ENCODE measurements at places on chromosomes 3 and 15.

DNA sequence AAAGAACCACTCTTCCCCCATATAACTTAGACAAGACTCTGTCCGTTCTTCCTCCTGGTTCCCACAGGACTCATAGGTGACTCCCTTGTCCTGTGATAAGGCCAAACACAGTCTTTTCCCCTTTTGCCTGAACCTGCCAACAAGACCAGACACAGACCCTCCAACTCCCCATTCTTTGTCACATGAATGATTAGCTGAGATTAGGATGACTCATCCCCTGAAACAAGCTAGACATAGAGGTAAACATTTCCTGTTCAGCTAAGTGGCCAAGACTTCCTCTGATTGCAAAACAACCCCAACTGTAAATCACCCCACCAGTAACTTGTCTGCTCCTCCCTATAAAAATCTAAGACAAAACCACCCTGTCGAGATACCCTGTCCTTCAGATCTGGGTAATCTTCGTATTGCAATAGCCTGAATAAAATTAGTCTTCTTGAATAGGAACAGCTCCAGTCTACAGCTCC lies 11.4 kb upstream of the HTR3E start:
- DNase-seq = no peak

GRCh38 chr15:26773067-26773877 lies 406 bp upstream of the GABRB3 start:
- peak; percentile 4 for DNase-seq

DNA sequence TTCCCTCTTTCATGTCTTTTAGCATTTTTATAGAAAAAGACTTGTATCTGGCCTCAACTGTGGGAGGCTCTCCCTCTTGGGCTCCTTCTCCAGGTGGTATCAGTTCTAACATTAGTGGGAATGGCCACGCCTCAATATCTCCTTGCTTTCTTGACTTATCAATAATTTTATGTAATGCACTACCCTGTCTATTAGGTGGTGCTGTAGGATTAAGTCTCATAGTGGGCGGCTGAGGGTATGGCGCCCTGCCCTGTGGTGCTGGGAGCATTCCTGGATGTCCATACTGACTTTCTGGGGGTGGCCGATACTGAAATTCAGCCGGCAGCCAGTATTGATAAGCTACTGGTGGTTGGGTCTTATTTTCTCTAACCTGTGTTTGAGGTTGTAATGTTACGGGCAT lies 8.7 kb upstream of the RPUSD3 start:
- DNase-seq = no peak

- DNase-seq = no peak
Measured at GRCh38 chr15:25378501-25378901, 60.3 kb downstream of the UBE3A start.

GRCh38 chr3:12395349-12396012 lies 88.8 kb upstream of the TSEN2 start:
- DNase-seq = no peak

DNA sequence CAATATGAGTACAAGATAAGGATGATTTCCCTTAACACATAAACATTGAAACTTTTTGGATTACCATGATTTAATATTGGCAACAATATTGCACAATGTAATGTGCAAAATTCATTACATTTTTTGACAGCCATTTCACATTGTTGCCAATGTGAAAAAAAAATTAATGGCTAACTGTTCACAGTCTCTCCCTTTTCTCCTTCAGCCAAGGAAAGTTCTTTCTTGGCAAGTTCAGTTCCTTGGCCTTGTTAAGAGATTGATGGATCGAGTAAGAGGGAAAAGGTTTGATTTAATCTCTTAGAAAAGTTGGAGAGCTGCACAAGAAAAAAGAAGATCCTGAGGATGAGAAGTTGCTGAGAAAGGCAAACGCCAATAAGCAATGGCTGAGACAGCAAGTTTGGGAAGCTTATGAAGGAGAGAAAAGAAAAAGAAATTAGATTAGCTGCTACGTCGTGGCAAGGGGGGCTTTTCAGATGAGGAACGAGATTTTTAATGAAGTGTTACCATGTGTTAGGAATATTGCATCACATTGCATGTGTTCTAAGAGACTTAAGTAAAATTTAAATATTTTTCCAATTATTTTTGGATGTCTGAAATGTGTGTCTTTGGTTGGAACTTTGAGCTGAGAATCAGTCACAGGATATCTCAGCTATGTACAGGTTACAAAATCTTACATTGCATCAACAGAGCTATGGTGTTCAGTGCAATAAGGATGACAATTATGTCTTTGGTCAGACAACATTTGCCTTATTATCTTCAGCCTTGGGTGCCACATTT lies 61.4 kb upstream of the ZNF280D start:
- no peak for DNase-seq

- no peak for DNase-seq
Measured at GRCh38 chr3:155233213-155233612, 60.3 kb downstream of the STRIT1 start.

GRCh38 chr15:50463423-50464358 lies 39.5 kb downstream of the USP8 start:
- DNase-seq = peak; percentile 37

- no peak for DNase-seq
Measured at GRCh38 chr15:88344786-88345185, 88.2 kb upstream of the NTRK3 start.

Data from NCI-H1694 treated with DMSO at 0.1 percent for 48 hours (cell line).